ENCODE measurements at places on chromosomes 4 and X.

DNA sequence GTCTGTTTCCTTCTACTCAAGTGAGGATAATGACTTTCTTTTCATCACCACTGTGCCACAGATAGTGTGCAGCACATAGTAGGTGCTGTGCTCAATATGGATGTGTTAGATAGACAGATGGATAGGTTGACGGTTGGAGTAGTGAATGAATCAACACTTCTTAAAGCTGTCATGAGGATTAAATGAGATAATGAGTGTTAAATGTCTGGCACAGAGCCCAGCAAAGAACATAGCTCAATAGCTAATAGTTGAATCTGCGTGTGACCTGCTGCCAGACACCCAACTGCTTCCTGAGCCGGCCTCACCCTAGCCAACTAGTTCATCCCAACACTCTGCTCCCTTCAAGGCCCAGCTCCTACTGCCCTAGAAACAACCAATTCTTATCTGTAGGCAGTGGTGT, 67.7 kb upstream of the PJA1 start:
- no peak for DNase-seq
- H3K4me3 ChIP-seq: no peak overlapping the region
- no peaks in the 10 kb centered on the region for H3K27me3 ChIP-seq
- no peak overlapping the region for H3K27ac ChIP-seq

- peak overlapping the region; percentile 34 for H3K4me3 ChIP-seq
- peak overlapping the region; percentile 26 for H3K27ac ChIP-seq
- H3K4me1 ChIP-seq: no peaks in the 10 kb centered on the region
- DNase-seq: peak; percentile 75
- no peaks in the 10 kb centered on the region for H3K36me3 ChIP-seq
Observed at GRCh38 chr4:1547856-1548826, 136.0 kb downstream of the FAM53A start.

DNA sequence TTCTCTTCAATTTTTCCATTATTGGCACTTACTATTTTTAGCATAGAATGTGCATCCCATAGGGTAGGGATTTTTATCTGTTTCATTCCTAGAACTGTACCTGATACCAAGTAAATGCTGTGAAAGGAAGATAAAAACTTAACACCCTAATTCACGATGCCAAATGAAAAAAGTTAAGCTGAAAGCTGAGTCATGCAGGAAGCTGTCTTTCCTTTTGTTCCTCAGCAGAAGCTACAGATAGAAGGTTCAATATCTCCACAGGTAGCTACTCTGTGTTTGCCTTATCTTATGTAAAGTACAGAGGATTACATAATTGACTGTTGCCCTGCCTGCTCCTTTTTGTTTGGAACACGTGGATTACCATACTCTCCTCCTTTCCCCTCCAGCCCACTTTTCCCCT, 77.0 kb downstream of the LRP2BP start:
- peaks cover 5% of the 10 kb centered on the region for H3K36me3 ChIP-seq
- no peak overlapping the region for H3K4me3 ChIP-seq
- H3K27ac ChIP-seq: no peak overlapping the region
- DNase-seq: no peak
- H3K4me1 ChIP-seq: no peaks in the 10 kb centered on the region

DNA sequence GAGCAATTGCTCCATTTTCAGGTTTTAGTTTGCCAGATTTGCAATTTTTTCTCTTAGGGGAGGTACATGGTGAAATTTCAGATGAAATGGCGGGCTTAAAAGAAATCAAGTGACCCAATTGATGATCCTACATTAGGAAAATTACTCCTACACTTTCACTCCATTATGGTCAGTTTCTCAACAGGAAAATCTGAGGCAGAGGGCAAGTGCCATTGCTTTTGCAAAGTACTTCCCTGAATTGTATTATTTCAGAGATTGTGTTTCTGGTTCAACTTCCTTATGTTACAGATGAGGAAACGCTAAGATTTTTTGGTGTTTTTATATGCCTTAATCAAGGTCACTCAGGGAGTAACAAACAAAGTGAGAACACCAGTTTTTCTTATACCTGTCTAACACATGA, 302.2 kb downstream of the ARAP2 start:
- H3K36me3 ChIP-seq: no peaks in the 10 kb centered on the region
- no peaks in the 10 kb centered on the region for H3K27me3 ChIP-seq
- H3K4me3 ChIP-seq: no peak overlapping the region
- H3K4me1 ChIP-seq: no peaks in the 10 kb centered on the region
- no peak overlapping the region for H3K27ac ChIP-seq

- DNase-seq: no peak
- H3K27ac ChIP-seq: peak overlapping the region; percentile 27
- peak overlapping the region; percentile 17 for H3K4me3 ChIP-seq
- peaks cover 18% of the 10 kb centered on the region for H3K4me1 ChIP-seq
- no peaks in the 10 kb centered on the region for H3K27me3 ChIP-seq
- H3K36me3 ChIP-seq: no peaks in the 10 kb centered on the region
Observed at GRCh38 chr4:159401226-159401712, 298.4 kb downstream of the RAPGEF2 start.

- H3K27ac ChIP-seq: no peak overlapping the region
- H3K4me1 ChIP-seq: no peaks in the 10 kb centered on the region
- no peak for DNase-seq
- H3K27me3 ChIP-seq: no peaks in the 10 kb centered on the region
- no peak overlapping the region for H3K4me3 ChIP-seq
Observed at GRCh38 chr4:38894322-38894982, 26.8 kb downstream of the FAM114A1 start.

GRCh38 chr4:3225071-3225850, 23.7 kb upstream of the MSANTD1 start:
- H3K36me3 ChIP-seq: peaks cover 71% of the 10 kb centered on the region
- no peaks in the 10 kb centered on the region for H3K27me3 ChIP-seq
- H3K4me1 ChIP-seq: no peaks in the 10 kb centered on the region
- no peak overlapping the region for H3K27ac ChIP-seq

GRCh38 chr4:129917651-129918050, 821.7 kb downstream of the C4orf33 start:
- H3K4me3 ChIP-seq: no peak overlapping the region
- no peaks in the 10 kb centered on the region for H3K4me1 ChIP-seq
- H3K27ac ChIP-seq: no peak overlapping the region

GRCh38 chr4:25457053-25457715, 80.1 kb downstream of the ANAPC4 start:
- H3K27me3 ChIP-seq: no peaks in the 10 kb centered on the region
- H3K4me3 ChIP-seq: no peak overlapping the region
- H3K27ac ChIP-seq: no peak overlapping the region
- no peaks in the 10 kb centered on the region for H3K36me3 ChIP-seq
- no peak for DNase-seq

DNA sequence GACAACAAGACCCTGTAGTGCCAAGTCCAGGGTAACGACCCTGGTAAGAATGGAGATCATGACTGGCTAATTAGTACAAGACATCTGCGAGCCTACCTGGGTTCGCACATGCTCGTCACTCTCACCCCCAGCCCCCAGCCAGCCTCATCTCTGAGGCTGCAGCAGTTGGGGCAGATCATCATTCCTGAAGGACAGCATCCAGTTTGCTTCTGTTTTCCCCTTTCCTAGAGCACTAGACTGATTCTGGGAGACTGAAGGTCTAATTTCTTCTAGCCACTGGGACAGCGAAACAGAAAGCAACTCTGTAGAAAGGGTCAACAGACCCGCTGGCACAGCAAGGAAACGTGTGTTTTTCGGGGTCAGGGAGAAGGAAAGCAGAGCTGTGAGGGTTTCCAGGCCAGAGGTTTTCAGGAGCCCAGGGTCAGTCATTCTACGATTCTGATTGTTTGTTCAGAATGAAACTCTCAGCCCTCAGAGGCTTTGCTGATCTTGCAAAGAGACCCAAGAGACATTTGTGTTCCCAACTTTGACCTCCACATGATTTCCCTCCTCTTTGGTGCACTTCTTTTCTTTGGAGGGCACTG, 343.1 kb upstream of the NOCT start:
- peaks cover 11% of the 10 kb centered on the region for H3K4me1 ChIP-seq
- H3K36me3 ChIP-seq: no peaks in the 10 kb centered on the region
- no peak for DNase-seq
- no peak overlapping the region for H3K4me3 ChIP-seq
- H3K27me3 ChIP-seq: no peaks in the 10 kb centered on the region
- H3K27ac ChIP-seq: no peak overlapping the region

DNA sequence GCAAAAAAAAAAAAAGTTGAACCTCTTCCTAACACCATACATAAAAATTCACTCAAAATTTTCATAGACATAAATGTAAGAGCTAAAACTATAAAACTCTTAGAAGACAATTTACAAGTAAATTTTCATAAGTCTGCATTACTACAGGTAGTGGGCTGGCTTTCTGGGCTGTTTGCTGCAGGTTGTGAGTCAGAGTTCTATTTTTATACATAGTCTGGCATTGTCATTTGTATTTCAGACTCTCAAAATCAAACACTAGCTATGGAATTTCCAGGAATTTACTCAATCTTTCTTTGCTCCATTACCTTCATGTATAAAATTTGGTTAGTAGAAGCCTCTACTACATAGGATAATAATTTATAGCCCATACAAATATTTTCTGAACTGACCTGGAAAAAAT, 227.2 kb downstream of the COX18 start:
- no peaks in the 10 kb centered on the region for H3K27me3 ChIP-seq
- H3K36me3 ChIP-seq: no peaks in the 10 kb centered on the region
- H3K27ac ChIP-seq: no peak overlapping the region
- H3K4me1 ChIP-seq: no peaks in the 10 kb centered on the region

Measured in right atrium auricular region (tissue), 2 donors.